ENCODE measurements at places on chromosomes 1 and 21.

DNA sequence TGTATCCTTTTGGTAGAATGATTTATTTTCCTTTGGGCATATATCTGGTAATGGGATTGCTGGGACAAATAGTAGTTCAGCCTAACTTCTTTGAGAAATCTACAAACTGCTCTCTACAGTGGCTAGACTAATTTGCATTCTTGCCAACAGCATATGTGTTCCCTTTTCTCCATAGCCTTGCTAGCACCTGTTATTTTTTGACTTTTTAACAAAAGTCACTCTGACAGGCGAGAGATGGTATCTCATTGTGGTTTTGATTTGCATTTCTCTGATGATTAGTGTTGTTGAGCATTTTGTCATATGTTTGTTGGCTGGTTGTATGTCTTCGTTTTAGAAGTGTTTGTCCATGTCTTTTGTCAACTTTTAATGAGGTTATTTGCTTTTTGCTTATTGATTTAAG lies 99.8 kb downstream of the UCK2 start:
- no peak for DNase-seq

DNA sequence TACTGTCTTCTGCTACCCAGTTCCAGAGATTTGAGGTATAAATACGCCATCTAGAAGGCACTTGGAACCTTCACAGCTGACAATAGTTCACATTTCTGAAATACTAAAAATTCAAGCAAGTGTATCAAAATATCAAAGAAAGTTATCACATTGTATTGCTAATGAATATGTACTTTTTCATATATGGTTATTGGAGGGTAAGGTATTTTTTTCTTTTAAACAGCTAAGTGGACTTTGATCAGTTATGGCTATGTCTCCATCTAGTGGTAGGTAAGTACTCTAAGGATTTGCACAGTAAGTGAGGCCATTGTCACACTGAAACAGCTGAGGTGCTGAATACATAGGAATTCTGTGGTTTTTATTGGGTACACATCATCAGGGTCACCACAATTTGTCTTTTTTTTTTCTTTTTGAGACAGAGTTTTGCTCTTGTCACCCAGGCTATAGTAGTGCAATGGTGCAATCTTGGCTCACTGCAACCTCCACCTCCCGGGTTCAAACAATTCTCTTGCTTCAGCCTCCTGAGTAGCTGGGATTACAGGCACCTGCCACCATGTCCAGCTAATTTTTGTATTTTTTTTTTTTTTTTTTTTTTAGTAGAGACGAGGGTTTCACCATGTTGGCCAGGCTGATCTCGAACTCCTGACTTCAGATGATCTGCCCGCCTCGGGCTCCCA lies 49.1 kb upstream of the CR2 start:
- DNase-seq: peak; percentile 66

GRCh38 chr1:14363707-14364413 lies 234.6 kb upstream of the KAZN start:
- DNase-seq: no peak

DNA sequence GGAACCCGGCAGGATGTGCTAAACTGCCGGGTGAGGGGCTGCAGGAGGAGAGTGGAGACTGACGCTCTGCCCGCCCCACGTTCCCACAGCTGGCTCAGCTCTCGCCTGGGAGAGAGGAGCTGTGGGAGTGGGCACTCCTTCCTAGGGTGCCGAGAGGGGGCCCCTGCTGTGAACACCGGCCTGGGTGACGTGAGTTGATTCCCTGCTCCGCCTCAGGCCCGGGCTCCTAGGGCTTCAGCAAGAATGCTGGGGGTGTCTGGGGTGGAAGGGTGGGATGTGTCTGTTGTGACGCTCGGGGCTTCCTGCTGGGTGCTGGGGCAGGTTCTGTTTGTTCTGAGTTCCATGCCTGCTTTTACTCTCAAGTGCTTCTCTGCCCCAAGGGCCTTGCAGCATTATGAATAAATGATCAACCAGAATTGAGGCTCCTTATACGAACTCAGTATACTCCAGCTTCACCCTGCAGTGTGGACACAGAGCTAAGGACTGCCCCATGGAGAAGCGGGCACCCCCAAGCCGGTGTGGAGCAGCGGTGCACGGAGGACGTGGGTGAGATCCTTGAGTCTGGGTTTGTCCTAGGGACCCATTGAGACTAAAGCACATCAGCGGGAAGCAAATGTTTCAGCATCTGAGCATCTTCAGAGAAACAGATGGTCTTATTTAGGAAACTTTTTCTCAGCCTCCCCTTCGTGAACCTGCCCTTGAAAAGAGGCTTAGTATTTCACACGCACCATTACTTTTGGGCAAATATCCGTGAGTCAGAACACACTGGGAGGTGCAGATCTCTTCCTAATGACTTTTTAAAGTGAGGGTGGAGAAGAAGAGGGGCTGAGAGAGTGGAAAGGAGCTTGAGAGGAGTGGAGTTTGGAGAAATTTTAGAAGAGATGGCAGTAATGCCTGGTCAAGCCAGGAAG lies 41.7 kb downstream of the SYT6 start:
- DNase-seq: no peak

- no peak for DNase-seq
These were observed 48.2 kb downstream of the HLX start for GRCh38 chr1:220927442-220927841.

- DNase-seq: no peak
These were observed 205.0 kb downstream of the GPR52 start for GRCh38 chr1:174652569-174653280.

DNA sequence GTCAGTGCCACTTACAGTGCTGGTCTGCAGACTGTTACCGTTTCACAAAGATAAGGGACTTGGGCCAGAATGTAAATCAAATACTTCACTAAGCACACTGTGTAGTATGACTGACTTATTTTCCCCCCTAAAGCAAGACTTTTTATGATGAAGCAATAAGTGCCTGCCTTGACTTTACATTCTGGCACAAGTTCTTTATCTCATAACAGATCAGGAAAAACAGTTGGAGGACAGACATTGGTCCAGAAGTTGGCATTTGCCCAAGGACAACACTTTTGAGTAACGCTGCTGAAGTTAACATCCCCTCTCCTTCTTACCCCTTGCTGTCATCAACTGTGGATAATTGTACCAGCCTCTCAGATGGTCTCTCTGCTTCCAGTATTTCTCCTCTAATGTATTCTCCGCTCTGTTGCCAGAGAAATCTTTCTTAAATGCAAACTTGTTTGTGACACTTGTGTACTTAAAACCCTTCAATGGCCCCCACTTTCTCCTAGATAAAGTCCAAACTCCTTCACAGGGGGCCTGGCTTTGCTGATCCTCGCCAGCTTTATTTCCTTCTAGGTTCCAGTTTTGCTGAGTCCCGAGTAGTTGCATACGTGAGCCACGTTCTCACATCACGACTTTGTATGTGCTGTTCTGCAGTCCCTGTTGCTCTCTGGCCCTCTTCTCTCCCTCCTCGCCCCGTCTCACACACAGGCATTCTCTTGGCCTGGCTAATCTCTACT lies 45.7 kb downstream of the S1PR1 start:
- no peak for DNase-seq

DNA sequence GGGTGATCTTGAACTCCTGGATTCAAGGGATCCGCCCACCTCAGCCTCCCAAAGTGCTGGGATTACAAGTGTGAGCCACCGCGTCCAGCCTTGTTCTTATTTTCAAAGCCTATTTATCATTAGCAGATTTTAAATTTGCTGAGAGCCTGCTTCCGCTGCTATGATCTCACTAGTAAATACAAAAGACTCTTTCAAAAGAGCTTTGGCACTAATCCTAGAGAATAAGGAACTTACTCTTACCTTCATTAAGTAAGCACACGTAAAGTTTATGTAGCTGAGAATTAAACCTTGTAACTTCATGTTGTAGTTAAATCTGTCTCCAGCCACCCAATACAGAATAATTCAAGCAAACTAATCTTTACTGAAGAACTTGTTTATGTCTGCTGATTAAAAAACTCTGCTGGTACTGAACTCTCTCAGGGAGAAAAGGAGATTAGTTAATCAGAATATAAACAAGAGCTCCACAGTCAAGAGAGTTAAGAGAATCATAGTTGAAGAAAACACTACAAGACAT lies 72.3 kb downstream of the RUSC1 start:
- no peak for DNase-seq

DNA sequence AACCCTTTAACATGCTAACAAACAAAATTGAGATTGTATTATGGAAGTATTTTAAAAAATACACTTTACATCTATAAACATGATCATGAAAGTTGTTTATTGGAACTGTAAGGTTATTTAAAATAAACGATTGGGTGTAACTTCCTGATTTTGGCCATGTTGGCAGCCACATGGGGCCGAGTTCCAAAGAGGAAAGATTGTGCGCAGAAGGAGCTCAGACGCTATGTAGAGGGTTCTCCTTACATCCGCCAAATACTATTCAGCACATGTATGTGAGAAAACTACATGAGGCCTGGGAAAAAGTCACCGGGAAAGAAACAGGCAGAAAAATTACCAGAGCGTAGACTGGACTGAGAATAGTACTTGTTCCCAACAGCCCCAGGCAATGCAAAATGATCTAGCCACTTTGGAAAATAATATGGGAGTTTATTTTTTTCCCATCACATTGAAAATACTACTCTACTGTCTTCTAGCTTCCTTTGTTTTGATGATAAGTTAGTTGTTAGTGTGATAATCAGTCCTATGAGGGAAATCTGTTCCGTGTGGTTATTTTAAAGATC lies 35.7 kb upstream of the B3GALT2 start:
- DNase-seq: no peak

GRCh38 chr1:9573723-9574122 lies 15.0 kb upstream of the TMEM201 start:
- DNase-seq: no peak

DNA sequence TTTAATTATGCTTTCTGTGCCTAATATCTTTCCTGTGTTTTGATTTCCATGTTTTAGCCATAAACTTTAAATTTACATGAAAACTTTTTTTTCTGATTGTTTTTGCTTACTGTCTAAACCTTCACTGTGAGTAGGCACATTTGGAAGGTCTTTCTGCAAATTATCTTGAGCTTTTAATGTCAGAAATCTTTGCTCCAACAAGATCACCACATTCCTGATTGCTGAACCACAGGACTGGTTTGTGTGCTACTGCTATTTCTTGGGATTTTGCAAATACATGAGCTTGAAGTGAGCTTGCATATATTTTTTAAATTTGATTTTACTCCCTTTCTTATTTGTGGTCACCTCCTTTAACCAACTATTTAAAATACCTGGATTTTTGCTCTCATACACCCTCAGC lies 61.3 kb downstream of the PTBP2 start:
- no peak for DNase-seq

DNA sequence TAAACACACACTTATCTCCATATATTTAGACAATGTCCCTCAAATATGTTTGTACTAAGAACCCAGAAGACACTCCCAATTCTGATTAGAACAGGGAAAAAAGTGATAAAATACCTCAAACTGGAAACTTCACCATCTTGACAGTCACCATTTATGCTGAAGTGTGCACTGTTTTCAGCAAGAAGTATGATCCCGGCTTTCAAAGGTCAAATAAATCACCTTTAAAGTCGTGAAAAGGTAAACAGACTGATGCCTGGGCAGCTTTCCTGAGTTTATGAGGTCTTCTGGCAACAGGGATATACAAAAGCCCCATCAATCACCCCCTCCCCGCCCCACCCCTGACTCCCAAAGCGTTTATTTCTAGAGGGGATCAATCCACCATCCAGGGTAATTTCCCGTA lies 37.9 kb downstream of the HLX start:
- no peak for DNase-seq

GRCh38 chr1:43605157-43605556 lies 44.8 kb upstream of the KDM4A start:
- no peak for DNase-seq

DNA sequence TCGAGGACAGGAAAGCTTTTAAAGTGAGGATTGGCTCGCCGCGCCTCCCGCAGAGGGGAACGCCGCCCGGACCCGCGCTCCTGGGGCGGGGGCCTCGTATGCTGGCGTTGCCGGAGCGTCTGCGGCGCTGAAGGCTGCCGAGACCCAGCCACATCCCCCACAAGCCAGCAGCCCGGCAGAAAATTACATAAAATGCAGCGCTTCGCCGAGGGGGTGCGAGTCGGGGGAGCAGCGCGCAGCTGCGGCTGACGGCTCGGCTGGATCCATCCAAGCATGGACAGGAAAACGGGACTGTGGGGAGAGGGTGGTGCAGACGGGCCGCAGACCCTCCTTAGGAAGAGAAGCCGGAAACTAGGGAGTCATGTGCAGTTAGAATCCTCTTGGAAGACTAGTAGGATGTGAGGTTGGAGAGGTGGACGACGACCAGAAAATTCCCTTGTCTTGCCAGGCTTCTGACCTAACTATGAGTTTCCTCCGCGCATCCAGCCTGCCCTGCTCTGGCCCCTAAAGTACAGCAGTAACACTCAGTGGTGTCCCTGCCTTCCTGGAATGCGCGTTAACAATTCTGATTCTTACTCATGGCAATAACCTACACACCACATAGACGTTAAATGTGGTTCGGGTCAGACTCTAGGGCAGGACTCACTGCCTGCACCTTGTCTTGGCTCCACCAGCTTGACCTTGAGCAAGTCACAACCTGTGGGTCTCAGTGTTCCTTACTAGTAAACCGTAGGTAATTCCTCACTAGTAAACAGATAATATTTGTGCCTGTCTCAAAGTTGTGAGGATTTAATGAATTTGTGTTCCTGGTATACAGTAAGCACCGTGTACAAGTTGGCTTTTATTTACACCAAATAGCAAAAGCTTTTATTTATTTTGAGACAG lies 953 bp upstream of the BRWD1 start:
- no peak for DNase-seq

DNA sequence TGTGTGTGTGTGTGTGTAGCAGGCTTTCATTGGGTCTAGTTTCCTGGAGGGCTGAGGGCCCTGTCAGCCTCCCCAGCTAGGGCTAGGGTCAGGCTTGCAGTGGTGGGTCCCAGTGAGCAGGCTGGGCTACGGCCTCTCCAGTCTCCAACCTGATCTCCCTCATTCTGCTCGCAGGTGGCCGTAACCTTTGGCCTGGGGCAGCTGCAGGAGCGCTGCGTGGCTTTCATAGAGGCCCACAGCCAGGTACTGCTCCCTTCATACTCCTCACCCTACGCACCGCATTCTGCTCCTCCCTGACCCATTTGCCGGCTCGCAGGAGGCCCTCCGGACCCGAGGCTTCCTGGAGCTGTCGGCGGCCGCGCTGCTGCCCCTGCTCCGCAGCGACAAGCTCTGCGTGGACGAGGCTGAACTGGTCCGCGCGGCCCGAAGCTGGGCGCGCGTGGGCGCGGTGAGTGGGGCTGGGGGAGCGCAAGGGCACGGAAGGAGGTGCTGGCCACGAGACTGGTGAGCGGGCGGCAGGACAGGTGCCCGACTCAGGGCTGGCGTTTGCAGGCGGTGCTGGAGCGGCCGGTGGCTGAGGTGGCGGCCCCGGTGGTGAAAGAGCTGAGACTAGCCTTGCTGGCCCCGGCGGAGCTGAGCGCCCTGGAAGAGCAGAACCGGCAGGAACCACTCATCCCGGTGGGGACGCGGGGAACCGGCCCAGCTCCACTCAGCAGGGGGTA lies 4.7 kb downstream of the BTBD19 start:
- DNase-seq: no peak
